Caki2 (cell line): ENCODE measurements at places on chromosomes 6 and 20. TPM values are rescaled to one million over a fixed set of nuclear protein-coding genes. Genes with fewer than 3 reads are reported as not detected.

SLC17A3 gene
- 1.5 and 29.5 TPM in 2 replicates for total RNA-seq

KIAA0408 gene
- 0.14 TPM in 1 of 2 replicates, not detected in the other for total RNA-seq

MYLK4 gene
- 0.57 and 1.2 TPM in 2 replicates for total RNA-seq

OOEP gene
- 4.1 TPM in 1 of 2 replicates, not detected in the other for total RNA-seq

DNA sequence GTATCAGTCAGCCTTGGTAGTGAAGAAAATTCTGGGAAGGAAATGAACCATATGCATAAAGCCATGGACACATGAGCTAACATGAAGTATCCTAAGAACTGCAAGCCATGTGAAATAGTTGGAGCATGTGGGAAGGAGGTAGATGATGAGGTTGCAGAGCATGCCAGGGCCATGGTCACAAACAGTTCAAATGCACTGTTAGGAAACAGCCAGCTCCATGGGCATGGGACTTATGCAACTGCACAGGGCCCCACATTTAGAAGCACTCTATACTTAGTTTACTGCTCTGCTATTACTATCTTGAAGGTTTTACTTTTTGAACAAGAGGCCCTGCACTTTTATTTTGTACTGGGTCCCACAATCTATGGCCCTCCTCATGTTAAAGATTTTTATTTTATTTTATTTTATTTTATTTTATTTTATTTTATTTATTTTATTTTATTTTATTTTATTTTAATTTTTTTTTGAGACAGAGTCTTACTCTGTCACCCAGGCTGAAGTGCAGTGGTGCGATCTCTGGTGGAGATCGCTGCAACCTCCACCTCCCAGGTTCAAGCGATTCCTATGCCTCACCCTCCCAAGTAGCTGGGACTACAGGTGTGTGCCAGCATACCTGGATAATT lies 169.1 kb downstream of the IBTK start:
- no peak for DNase-seq

DNA sequence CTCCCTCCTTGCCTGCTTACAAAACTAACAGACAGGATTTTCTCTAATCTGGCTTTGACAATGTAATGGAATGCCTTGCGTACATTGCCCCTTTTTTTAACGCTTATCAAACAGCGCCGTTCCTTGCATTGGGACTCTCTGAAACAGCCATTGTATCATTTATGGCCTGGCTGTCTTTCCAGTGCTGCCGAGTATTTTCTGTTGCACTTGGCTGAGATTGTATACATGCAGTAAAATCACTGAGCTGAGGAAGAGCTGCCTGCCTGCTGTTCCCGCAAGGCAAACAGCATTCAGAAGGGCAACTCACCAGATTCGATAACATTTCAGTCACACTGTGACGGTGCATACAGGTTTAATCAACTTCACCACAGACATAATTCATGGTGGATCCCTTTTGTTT lies 106.0 kb downstream of the SH3BGRL2 start:
- DNase-seq, result peak; percentile 58
